Globus pallidus (tissue), 1 donor: ENCODE measurements at places on chromosomes 6 and 20.

- no peak for DNase-seq
Observed at GRCh38 chr20:16500197-16500596, 73.1 kb downstream of the KIF16B start.

DNA sequence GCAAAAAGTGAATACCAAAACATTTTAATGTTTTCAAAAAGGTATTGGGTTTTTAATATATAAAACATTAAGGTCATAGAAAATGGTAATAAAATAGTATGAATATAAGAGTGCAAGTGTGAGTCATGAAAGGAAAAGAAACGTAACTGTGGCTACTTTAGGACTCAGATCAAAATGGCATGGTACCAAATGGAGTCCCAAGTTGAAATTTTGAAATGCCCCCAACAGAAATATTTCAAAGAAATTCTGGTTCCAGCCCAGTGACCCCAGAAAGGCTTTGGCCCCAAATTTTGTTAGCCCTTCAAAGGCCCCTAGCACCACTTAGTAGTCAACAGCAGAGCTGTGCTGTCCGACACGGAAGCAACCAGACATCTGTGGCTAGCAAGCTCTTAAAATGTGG, 6.0 kb downstream of the COL12A1 start:
- no peak for DNase-seq

GRCh38 chr6:137162692-137163306, 10.6 kb downstream of the IL22RA2 start:
- DNase-seq: no peak

DNA sequence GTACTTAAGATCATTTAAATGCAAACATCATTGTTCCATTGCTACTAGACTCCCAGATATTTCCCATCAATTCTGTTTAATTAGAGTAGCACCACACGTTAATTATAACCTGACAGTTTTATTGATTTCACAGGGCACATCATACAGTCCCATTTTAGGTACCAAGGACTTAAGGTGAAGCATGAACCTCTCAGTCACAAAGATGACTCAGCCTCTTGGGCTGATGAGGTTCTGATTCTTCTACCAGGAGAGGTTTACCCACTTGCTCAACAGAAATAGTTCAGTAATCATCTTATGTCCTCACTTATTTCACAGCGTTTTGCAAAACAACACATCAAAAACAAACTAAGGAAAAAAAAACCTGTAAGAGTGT, 98.5 kb downstream of the HIVEP2 start:
- DNase-seq: no peak

DNA sequence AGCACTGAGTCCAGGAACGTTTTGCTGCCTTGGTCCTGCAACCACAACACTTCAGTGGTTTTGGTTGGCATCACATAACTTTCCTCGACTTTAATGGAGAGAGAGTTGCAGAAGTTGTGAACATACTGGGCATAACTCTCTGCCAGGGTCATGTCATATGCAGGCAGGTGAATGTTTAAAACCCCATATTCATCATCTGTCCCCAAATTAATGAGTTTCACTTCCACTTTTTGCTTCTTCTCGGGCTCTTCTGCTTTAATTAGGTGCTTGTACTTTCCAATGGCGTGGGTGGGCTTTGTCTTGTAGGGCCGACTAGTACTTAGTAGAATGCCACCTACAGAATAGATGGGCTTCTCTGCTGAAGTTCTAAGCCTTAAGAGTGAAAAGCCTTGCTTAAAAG, 45.2 kb upstream of the TFAP2A start:
- DNase-seq: no peak

GRCh38 chr20:24960302-24960801, 11.3 kb downstream of the CST7 start:
- DNase-seq: no peak

DNA sequence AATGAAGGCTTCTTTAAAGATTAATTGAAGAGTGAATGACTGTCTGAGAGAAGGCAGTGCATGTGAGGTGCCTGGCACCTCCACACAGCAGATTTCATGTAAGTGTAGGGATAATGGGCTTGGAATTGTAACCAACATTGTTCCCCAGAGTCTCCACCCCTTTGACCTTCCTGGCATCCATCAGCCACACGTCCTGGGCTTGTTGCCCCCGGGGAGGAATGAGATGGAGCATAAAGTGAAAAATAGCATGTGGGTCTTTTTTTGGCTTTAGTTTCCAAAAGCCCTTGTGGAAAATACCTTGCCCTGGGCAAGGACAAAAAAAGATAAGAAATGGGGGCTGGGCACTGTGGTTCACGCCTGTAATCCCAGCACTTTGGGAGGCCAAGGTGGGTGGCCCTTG, 242.2 kb upstream of the ECI2 start:
- no peak for DNase-seq

DNA sequence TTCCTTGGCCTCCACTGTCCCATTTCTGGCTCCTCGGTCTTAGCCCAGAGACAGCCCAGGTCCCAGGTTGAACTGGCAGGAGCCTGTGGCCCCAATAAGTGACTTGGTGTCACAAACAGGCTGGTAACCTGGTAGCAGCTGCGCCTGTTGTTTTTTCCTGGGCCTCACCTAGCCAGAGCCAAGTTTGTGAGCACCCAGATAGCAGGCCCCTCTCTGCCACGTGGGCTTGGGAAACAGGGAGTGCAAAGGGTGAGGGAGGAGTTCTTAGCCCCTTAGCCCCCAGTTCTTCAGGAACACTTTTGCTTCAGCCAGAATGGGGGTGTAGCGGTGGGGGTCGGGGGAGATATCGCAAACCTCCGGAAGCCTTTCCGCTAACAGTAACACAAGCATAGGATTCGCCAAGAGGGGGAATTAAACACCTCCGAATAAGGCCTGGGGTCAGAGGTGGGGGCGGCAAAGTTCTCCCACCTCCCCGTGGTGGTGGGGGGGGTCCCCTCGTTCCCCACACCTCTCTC, 760 bp downstream of the C6orf132 start:
- DNase-seq: no peak

DNA sequence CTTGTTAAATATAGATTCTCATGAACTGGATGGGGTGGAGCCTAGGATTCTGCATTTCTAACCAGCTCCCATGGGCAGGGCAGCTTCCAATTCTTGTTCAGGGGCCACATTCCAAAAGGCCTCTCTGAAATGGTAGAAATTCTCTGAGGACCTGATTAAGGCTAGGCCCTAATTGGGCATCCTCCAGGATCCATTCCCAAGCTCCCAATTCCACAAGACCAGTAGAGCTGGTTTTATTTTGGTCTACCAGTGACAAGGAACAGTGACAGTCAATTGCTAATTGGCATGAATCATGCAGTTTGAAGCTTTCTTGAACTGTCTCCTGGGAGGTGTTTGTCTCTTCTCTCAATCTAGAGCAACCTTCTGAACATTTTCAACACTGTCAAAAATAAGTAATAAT, 3.0 kb downstream of the THBD start:
- no peak for DNase-seq

- DNase-seq: no peak
Observed at GRCh38 chr6:36590237-36590636, 3.9 kb upstream of the SRSF3 start.

GRCh38 chr20:25012616-25013189, 20.2 kb upstream of the APMAP start:
- DNase-seq: no peak

- DNase-seq: no peak
Observed at GRCh38 chr6:169938262-169938701, 186.9 kb downstream of the ERMARD start.

DNA sequence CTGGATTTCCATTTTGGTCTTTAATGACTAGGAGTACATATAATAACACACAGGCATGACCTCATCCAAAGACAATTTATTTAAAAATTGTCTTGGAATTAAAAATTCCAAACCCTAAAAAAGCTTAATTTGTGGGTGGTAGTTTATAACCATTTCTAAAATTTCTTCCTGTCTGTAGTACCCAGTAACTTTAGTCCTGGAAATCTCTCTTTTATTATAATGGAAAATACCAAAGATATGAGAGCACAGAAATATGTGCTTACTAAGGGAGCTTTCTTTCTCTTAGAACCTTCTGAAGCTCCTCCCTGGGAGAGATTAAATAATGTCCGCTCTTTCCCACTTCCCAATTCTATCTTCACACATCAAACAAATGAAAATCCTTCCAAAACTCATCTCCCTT, 70.5 kb upstream of the PRL start:
- no peak for DNase-seq

- DNase-seq: no peak
Observed at GRCh38 chr6:15327271-15327670, 81.4 kb downstream of the JARID2 start.

- DNase-seq: no peak
Observed at GRCh38 chr6:18110162-18110561, 12.3 kb downstream of the NHLRC1 start.

- DNase-seq: no peak
Observed at GRCh38 chr6:11229655-11230046, 2.8 kb downstream of the NEDD9 start.

DNA sequence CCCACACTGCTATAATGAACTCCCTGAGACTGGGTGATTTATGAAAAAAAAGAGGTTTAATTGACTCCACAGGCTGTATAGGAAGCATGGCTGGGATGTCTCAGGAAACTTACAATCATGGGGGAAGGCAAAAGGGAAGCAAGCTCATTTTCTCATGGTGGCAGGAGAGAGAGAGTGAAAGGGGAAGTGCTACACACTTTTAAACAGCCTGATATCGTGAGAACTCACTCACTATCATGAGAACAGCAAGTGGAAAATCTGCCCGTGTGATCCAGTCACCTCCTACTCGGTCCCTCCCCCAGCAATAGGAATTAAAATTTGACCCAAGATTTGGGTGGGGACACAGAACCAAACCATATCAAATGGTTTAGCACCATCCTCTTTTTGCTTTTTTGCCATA, 116.6 kb upstream of the CEP162 start:
- no peak for DNase-seq

GRCh38 chr20:835608-836045, 2.1 kb downstream of the FAM110A start:
- no peak for DNase-seq

DNA sequence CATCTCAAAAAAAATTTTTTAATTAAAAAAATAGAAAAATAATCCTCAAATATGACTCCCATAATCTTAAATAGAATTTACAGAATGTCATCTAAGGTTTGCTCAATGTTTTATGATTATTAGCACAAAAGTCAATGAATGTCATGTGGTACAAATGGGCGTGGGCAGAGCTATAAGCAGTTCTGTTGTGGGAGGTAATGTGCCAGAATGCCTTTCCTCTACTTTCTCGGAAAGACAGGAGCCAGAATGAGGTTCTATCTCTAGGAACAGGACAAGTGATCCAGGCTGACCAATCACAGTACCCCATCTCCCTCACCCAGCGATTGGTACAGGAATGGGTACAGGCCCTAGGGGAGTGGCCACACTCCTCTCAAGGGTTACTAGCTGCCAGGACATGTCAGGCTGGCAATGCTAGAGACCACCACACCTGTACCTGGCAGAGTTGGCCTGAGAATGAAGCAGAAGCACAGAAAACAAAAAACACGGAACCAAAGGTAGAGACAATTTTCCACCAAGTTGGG, 15.1 kb downstream of the RALGAPA2 start:
- DNase-seq: no peak

GRCh38 chr6:106643061-106643460, 13.7 kb downstream of the QRSL1 start:
- no peak for DNase-seq

DNA sequence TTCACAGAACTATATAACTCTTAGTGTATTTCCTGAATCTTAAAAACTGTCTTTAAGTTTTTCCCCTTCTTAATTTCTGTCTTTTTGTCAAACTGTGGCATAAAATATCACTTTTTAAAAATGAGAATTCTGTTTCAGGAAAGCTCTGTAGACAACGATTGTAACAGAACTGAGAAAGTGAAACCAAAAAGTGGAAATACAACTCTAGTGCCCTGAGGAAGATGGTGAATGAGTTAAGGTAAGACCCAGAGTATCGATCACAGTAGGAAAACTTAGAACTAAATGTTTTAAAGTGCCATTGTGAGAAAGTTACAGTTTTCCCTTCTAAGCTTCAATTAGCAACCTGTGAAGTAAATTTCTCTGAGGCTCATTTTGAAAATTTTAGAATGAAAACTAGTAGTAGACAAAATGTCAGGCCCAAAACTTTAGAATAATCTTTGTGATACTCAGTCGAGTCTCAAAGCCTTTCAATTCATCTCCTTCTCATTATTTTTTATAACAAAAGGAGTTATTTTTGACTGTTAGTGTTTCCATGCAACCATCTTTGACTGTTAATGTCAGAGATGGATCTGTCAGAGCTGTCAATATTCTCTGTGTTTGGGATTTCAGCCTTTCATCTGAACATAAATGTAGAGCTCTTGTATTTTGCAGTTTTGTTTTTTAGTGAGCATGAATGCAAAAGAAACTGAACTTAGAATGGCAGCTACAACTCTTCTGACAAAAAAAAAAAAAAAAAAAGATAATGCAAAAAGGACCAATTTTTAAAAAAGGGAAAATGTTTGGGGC, 19.0 kb upstream of the TRDN start:
- DNase-seq: no peak

DNA sequence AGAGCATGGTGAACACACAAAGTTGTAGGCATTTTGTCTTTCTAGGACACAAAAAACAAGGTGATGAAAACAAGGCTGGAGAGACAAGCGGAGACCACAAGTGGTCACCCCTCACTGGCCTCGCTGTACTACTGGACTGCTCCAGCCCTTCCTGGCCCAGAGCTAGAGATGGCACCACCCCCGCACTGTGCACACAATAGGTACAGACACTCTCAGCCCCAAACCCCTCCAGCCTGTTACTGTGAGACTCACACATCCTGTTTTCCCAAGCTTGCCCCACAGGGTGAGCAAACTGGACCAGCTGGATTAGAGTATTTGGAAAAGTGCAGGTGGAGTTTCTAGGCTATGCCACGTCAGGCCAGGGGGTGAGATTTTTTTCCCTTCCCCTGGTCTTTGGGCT, 8.4 kb upstream of the ZSWIM1 start:
- no peak for DNase-seq

- DNase-seq: peak; percentile 59
Observed at GRCh38 chr6:108565893-108566292, 5.2 kb downstream of the FOXO3 start.

DNA sequence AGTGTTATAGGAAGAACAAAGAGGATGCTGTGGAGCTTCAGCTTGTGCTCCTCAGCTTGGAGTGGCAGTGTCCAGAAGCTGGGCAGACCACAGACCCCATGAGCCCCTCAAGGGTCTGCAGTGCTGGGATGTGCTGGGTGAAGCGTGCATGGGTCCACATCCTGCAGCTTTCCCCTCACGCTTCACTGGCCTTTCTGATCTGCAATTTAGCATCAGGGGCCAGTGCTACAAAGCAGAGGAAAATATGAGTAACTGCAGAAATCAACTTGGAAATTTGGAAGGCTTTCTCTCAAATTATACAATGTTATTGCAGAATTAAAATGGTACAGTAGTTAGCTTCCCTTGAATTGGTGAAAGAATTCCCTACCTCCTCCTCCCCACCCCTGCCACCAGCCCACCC, 10.1 kb downstream of the SLC17A4 start:
- no peak for DNase-seq

- DNase-seq: no peak
Observed at GRCh38 chr6:52887910-52888524, 21.5 kb downstream of the GSTA3 start.

DNA sequence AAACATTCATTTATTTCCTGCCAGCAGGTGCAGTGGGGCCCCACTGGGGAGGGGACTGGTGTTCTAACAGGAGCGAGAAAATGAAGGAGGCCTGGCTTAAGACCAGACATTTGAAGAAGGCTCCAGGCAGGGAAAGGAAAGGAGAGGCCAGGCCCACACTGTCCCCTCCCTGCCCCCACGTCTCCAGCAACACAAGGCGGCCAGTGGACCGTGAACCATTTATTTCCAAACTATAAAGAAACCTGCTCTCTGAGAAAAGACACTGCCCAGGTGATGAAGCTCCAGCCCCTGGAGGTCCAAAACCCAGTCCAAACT, 41.4 kb upstream of the CDH22 start:
- no peak for DNase-seq
